ENCODE measurements at places on chromosomes 6 and 20.

- no peak for DNase-seq
These were observed 4.5 kb upstream of the SDC4 start for GRCh38 chr20:45352729-45353128.

GRCh38 chr20:62039738-62040137 is 25.9 kb downstream of the TAF4 start:
- no peak for DNase-seq

GRCh38 chr6:4224067-4224978 is 88.9 kb upstream of the ECI2 start:
- no peak for DNase-seq

DNA sequence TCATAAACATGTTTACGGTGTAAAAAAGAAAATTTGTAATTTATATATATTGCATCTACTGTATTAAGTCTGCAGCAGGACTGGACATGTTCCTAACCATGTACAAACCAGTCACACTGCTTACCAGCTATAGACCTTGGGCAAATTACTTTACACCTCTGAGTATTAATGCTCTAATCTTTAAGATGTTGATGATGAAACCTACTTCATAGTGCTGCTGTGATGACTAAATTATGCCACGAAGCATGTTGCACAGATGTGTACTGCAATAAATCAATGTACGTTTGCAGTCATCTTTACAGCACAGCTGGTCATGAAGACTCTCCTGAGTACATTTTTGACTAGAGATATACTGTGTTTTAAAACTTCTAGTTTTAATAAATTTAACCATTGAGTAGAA is 42.6 kb downstream of the PRKN start:
- no peak for DNase-seq

- DNase-seq: no peak
These were observed 54.8 kb downstream of the GPX5 start for GRCh38 chr6:28580475-28580874.

- no peak for DNase-seq
These were observed 28.5 kb upstream of the PIM1 start for GRCh38 chr6:37141281-37142049.

DNA sequence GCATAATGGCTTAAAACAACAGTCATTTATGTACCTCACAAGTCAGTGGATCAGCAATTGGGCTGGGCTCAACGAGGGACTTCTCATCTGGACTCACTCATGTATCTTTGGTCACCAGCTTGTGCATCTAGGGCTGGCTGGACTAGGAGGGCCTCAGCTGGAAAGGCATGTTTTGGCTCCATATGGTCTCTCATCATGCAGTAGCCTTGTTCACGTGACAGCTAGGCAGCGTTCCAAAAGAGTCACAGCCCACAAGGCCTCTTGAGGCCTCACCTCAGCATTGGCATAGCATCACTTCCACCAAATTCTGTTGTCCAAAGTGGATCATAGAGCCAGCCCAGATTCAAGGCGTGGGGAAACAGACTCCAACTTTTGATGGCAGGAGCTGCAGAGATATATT is 110.1 kb downstream of the MAFB start:
- DNase-seq: no peak

- no peak for DNase-seq
These were observed 31.7 kb downstream of the SAMHD1 start for GRCh38 chr20:36919715-36920333.

DNA sequence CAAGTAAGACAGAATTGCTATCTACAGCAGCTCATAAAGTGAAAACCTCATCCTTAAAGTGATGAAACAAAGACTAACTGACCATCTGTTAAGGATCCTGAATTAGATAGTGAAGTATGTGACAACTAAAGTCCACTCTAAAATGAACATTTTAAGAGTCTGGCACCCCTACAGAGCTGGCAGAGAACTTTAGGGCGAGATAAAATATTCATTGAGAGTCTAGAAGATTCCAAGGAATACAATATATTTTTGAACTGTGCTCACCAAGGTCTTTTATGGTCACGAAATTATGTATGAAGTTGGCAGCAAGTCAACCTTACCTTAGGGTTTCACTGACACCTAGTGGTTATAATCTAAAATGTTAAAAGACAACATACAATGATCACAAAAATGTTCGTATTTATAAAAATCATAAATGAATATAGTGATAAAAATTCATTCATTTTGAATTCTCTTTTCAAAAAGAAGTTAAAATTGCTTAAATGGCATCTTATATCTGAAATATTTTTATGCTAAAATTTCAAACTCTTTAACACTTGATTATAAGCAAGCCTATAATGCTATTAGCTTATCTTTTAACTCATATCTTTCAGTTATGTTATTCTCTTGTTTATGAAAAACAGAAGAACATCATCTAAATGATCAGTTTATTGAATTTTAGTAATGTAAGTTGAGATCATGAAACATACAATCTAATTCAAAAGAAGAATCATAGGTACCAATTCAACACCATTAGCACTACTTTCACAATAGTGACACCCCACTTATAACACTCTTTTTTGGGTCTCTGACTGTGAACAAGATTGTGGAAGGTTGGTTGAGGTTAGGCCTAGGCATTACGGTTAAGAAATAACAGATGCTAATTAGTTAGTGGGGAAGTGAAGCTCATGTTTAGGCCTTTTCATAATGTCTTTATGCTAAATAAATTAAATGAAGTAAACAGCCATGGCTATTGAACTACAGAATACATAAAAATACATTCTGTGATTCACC is 27.5 kb downstream of the RSPH3 start:
- no peak for DNase-seq

GRCh38 chr6:141607956-141608355 is 524.8 kb upstream of the GJE1 start:
- DNase-seq: no peak

DNA sequence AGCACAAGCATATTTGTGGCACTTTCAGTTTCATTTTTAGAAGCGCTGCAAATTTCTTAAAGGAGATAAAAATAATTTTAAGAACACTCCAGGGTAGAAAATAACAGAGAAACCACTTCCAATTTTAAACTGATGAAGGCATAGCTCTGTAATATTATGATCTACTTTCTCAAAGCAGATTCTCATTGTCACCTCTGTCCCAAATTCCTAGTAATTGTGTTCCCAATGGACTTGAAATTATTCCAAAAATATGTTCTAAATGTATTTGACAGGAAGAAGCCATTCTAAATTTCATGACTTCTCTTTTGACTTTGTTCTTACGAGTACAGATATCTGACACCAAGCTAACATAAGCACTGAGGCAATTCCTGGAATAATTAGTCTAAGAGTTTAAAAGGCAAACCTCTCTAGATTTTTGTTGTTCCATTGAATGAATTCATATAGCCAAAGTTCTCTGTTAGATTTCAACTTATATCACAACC is 140.2 kb upstream of the CARMIL1 start:
- no peak for DNase-seq

DNA sequence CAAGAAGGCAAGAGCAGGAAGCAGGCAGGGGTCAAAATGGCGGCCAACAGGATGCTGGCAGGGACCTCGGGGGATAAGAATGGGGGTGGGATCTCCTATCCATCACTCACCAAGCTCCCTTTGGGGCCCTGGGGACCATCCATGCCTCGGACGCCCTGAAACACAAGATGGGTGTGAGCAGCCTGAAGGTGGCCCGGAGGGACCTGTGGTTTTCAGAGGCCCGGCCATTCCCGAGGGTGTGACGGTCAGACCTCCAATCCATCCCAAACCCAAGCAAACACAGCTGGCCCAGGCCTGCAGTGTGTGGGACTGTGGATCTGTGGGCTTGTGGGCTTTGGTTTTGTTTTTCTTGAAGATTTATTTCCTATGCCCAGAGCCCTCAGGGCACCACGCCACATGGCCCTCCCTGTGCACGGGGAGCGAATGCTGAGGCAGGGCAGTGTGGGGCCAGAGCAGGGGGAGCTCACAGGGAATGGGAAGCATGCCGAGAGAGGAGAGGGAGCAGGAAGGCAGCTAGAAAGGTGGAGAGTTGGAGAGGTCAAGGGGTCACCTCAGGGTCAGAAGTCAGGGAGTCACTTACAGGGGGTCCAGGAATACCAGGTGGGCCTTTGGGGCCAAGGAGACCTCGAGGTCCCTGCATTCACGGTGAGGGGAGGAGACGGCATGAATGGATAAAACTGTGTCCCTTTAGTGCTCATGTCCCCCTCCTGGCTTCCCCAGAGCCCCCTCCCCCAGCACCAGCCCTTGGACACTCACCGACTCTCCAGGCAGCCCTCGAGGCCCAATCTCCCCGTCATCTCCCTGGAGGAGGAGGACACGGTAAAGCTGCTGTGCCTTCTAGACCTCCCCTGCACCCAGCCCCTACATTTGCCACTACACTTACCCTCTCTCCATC is 14.5 kb downstream of the COL11A2 start:
- DNase-seq: no peak

DNA sequence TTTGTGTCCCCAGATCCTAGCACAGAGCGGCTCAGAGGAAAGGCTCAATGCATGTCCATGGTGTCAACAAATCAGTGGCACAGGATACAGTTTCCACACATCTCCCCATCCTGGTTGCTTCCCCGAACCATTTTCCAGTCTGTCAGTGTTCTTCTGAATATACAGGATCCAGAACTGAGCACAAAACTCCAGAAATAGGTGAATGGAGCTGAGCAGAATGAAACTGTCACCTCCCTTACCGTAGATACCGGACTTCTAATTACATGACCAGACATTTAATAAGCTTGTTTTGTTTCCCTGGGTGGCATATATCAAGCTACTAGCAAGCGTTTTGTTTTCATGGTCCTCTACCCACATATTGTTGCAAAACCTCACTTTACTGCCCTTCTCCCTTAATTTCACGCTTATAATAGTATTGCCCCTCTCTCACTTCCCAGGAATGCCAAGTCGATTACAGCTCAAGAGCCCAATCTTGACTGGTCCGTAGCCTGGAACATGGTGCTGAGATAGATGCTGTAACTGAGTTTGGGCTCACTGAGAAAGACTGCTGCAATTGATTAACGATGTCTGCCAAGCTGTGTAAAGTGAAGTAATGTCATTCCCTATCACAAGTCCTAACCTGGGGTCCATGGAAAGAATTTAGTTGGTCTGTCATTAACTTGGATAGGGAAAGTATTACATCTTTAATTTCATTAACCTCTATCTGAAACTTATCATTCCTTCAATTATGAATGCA is 12.0 kb upstream of the SCRT2 start:
- no peak for DNase-seq

GRCh38 chr20:44135012-44135412 is 52.0 kb downstream of the JPH2 start:
- DNase-seq: no peak

- DNase-seq: no peak
These were observed 4.8 kb downstream of the NR2E1 start for GRCh38 chr6:108170332-108171290.

- DNase-seq: no peak
These were observed 112.8 kb upstream of the JARID2 start for GRCh38 chr6:15132854-15133670.

DNA sequence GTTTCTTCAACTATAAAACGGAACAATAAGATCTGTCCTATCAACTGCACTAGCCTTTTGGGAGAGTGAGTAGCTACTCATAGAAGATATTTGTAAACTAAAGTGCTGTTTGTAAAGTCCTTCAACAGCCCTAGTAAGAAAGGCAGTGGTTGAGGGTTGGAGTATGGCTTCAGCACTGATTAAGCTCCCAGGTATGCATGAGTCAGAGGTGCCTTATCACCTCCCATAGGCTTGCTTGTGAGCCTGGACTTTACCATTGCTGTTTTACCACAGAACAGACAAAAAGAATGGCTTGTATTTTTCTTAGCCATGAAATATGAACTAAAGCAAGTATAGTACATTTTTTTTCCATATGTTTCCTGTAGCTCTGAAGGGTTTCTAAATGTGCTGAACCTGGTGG is 44.1 kb downstream of the SAMD3 start:
- no peak for DNase-seq

GRCh38 chr20:33362898-33363297 is 38.4 kb downstream of the CDK5RAP1 start:
- DNase-seq: no peak

DNA sequence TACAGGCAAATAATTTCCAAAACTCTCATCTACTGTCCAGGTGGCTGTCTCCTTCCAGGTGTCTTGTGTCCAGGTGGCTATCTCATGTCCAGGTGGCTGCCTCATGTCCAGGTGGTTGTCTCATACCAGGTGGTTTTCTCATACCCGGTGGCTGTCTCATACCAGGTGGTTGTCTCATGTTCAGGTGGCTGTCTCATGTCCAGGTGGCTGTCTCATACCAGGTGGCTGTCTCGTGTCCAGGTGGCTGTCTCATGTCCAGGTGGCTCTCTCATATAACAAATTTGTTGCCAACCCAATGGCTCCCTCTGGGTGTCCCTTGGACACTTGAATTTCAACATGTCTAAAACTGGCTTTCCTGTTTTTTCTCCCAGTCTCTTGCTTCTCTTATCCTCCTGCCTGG is 14.3 kb upstream of the SLC22A3 start:
- DNase-seq: no peak

GRCh38 chr6:25105070-25105925 is 169.5 kb upstream of the RIPOR2 start:
- DNase-seq: no peak

All from activated CD8-positive, alpha-beta memory T cell treated with anti-CD3 and anti-CD28 coated beads, Interleukin-2, amount 50 U/mL, for 48 hours (primary cell).